A549 (cell line): ENCODE measurements at places on chromosomes 7 and 10. TPM values are rescaled to one million over a fixed set of nuclear protein-coding genes. Genes with fewer than 3 reads are reported as not detected.
A peak's percentile ranks its signal among the peaks of the same experiment; 100 is the strongest.

- DNase-seq: no peak
Observed at GRCh38 chr10:92894081-92894655, 45.8 kb downstream of the EXOC6 start.

- no peak for DNase-seq
Observed at GRCh38 chr7:148693651-148694050, 5.1 kb upstream of the CUL1 start.

Gene BCL7B
- 48.8 to 52.3 TPM (median 51.7 TPM) in 3 replicates for polyA plus RNA-seq

- peak; percentile 49 for DNase-seq
Observed at GRCh38 chr10:122374859-122375678, 561 bp downstream of the PLEKHA1 start.

DNA sequence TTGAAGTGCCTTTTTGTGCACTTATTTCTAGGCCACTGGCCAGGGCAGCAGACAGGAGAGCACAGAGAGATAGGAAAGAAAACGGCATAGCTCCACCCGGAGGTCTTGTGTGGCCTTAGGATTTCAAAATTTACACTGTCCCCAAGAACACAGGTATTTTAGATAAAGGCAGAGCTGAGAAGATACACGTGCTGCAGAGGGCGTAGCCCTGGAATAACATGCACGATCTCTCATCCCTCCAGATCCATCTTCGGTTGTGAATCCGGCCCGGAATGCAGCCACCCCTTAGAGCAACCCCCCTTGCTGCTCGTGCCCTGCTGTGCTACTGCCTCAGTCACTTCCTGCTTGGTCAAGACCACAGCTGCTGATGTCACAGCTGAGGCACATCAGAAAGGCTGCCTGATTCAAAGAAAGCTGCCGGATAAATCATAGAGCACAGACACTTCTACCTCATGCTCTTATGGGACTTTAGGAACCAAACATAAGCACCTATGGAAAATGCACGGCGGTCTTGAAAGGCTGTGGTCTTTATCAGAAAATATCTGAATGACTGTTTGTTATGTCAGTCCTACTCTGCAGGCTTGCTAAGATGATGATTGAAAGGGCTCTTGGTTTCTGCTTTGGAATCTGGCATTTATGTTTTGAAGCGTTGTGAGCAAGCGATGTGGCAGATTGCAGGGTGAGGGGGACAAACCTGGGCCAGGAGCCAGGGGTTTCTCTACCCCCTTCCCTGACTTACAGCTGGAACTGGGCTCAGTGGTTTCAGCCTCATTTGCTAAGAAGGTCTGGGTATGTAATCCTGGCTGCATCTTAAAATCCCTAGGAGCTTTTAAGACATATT lies 152.0 kb downstream of the SVIL start:
- no peak for DNase-seq
